ENCODE measurements at places on chromosomes 5 and 9.

DNA sequence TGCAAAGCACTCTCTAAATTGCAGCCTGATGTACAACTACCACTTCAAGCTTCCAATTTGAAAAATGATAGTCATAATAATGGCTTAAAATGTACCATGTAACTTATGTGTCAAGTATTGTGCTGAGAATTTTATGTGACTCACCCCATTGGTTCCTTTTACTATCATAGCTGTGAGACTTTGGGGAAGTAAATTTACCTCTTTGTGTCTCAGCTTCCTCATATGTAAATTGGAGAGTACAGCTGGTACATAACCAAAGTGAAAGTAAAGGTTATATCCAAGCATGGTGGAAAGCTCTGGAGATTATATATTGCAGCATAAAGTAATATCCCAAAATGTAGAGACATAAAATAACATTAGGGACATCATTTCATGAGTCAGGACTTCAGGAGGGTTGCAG is 2200.4 kb upstream of the C9orf72 start:
- no peak for DNase-seq

DNA sequence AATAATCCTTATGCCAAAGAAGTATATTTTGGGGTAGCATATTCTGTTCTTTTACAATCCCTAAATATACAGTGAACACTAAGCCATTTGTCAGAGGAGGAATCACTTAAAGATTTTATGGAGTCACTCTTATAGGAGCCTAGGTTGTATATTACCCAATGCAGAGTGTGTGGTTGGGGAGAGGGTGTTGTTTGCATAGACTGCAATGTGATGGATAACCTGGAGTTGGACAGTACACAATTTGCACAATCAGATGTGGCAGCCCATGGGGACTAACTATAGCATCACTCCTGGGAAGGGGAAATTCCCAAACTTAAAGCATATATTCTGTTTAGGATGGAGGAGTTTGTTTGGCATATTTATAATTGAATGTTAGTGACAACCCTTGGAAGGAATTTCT is 9.6 kb upstream of the NDFIP1 start:
- no peak for DNase-seq

DNA sequence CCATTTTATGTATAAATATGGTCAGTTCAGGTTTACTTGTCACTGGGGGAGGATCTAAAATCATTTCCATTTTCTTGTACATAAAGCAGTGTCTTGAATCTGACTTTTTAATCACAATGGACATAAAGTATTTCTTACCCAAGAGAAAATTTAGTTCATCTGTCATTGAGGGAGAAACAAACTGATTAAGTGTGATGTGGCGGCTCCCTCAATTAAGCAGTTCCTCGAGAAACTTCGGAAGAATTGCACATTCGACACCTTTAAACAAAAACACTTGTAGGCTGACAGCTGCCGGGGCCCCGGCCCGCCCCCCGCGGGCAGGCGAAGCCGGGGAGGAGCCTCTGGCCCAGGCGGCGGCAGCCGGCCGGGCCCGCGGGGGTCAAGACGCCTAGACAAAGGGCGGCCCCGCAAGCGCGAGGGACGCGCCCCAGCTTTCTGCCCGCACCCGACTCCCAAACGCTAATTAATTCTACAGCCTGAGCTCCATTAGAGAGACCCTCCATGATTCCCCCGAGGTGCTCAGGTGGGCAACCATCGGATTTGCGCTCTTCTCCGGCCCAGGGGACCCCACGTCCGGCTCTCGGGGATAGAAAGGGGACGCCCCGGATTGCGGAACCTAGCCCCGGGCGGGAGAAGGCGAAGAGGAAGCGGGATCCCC is 750 bp downstream of the TRIM36 start:
- no peak for DNase-seq

- no peak for DNase-seq
Observed at GRCh38 chr5:50889790-50890189, 223.4 kb downstream of the PARP8 start.

GRCh38 chr5:93746406-93747056 is 5.1 kb upstream of the POU5F2 start:
- DNase-seq = no peak

- no peak for DNase-seq
Observed at GRCh38 chr5:123186771-123187170, 97.7 kb downstream of the PRDM6 start.

All from activated naive CD4-positive, alpha-beta T cell treated with anti-CD3 and anti-CD28 coated beads, Interleukin-2, amount 50 U/mL, for 16 hours (primary cell).